NCI-H1048 (cell line): ENCODE measurements at places on chromosomes 1 and 21.

DNA sequence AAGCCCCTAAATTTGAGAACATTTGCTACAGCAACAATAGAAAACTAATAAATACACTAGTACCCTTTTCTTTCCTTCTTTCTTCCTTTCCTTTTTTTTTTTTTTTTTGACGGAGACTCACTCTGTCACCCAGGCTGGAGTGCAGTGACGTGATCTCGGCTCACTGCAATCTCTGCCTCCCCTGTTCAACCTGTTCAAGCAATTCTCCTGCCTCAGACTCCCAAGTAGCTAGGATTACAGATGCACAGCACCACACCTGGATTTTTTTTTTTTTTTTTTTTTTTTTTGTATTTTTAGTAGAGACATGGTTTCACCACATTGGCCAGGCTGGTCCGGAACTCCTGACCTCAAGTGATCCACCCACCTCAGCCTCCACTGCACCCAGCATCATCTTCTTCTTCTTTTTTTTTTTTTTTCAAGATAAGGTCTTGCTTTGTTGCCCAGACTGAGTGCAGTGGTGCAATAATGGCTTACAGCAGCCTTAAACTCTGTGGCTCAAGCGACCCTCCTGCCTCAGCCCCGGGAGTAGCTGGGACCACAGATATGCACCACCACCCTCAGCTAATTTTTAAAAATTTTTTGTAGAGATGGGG lies 19.6 kb upstream of the CBR3 start:
- no peak for DNase-seq

DNA sequence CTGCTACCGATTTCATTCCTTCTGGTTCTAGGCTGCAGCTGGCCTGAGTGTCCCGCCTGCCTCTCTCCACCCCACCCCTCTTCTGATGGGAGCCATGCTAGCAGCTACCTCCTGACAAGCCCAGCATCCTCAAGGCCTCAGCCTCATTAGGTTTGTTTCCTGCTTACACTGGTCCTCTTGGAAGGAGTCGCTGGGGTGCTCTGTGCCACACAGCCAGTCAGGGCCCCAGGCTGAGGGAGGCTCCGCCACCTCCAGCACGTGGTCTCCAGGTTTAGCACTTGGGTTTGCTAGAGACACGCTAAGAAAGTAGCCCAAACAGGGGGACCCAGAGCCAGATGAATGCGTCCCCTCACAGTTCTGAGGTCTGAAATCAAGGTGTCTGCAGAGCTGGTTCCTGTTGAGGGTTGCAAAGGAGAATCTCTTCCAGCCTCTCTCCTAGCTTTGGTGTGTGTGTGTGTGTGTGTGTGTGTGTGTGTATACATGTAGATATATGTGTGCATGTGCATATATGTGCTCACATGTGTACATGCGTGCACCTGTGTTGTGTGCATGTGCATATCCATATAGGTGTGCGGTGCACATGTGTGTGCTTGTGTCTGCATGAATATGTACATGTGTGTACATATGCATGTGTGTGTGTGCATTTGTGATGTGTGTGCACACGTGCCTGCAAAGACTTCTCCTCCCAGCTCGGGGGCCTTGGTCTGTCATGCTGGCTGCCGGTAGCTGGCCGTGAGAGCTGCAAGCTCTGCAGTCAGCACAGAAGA lies 301.1 kb upstream of the AJAP1 start:
- no peak for DNase-seq

GRCh38 chr1:78054559-78054958 lies 8.8 kb downstream of the GIPC2 start:
- no peak for DNase-seq

DNA sequence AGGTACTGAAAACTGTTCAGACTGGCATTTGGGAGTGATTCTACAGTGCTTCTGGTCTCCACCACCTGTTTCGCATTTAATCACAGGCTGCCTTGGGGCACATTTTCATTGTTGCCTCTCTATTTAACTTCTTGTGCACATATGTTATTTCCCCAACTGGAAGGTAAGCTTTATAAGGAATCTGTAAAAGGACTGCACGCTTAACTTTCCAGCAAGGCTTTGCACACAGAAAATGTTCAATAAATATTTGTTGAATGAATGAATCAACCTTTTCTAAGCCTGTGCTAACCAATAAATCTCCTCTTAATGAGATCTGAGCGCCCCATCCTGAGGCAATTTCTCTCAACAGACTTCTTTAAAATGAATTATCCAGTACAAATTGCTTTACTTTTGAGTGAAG lies 84.3 kb upstream of the ARHGAP29 start:
- DNase-seq: no peak

DNA sequence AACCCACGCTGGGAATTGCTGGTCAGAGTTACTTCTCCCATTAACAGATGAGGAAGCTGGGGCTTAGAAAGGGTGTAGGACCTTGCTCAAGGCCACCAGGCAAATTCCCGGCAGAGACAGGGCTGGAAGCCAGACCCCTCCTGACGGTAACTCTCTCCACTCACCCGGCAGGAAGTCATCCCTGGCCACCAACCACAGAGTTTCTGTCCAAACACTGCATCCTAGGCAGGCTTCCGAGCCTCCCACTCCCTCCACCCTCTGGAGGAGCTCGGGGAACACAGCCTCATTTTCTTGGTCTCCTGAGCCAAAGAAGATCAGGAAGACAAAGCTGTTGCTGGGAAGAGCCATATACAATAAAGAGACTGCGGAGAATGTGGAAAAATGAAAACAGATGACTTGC lies 25.0 kb upstream of the ZNF436 start:
- no peak for DNase-seq

GRCh38 chr1:25768999-25769398 lies 31.0 kb upstream of the SELENON start:
- no peak for DNase-seq

DNA sequence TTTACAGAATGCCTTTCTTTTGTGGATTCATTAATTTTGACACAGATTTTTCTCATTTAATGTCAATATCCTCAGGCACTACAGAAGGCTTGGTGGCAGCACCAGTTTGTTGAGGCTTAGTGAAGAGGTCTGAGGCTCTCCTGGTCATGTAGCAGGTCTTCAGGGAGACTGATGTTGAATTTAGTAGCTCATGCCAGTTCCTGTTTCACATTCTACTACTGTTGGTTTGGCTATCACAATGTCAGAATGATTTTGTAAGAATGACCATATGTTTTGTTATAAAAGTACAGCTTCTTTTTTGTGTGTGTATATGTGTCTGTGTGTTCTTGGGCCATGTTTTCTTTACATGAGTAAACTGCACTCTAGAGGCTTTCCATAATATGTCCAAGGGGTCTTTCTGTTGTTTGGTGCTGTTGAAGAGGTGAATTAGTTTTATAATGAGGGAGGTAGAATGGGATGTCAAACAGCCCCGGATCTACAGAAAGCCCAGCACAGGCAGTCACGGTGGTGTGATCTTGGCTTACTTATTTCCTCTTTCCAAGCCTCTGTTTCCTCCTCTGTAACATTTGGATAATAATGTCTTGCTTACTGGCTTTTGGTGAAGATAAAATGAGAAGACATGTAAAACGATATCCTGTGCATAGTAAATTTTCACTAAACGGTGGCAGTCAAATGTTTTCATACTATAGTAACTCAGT lies 32.0 kb downstream of the C1orf21 start:
- no peak for DNase-seq

DNA sequence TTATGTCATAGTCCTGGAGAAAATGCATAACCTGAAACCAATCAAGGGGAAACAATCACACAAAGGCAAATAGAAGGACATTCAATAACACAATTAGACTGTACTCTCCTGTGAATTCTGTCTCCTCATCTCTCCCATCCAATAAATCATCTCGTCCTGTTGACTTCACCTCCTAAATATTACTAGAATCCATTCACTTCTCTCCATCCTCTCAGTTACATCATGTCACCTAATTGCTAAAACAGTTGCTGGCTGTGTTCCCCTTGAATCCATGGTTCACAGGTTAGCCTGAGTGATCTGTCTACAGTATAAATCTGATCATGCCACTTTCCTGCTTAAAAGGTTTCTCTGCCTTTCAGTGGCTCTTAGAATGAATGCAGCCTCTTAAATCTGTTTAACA lies 220.2 kb downstream of the TGFB2 start:
- DNase-seq: no peak

DNA sequence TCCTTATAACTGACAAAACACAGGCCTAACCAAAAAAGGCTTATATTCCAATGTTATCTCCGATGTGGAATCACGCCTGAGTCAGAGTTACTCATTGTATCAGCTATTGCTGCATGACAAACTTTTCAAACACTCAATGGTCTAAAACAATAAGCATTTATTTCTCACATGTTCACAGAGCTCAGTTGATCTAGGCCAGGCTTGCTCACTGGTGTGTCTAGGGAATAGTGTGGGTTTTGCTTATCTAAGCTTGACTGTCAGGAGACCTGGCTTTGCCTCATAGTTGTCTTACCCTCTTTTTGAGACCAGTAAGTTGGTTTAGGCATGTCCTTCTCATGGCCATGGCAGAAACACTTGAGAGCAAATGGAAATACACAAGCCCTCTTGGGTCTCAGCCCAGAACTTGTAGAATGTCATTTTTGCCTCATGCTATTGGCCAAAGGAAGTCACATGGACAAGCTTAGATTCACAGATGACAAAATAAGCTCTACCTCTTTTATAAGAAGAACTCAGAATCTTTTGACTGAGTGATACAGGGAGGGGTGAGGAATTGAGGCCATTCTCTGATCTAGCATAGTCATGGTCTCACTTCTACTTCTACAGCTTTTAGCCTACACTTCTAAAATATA lies 130.8 kb downstream of the HMCN1 start:
- DNase-seq: no peak

GRCh38 chr1:25809283-25809926 lies 9.4 kb downstream of the SELENON start:
- no peak for DNase-seq

DNA sequence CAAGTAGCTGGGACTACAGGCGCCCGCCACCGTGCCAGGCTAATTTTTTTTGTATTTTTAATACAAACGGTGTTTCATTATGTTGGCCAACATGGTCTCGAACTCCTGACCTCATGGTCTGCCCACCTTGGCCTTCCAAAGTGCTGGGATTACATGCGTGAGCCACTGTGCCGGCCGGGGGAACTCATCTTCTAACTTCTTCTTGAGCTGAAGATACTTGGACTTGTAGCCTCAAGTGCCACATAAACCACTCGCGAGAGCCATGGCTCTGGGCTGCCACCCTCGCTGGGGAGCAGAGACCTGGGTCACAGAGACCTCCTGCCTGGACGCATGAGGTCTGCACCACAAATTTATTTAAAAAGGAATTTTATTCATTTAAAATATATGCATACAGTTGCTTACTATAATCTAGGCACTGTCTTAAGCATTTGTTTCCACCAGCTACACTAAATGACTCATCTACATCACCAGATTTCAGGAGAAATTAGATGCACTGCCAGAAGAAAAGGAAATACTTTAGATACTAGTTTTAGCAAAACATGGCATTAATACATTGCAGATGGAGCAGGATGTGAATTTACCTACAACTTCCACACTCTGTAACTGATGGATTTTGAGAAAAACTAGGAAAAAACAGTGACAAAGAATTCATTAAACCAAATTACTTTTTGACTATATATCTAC lies 29.9 kb upstream of the PUM1 start:
- no peak for DNase-seq

GRCh38 chr1:207882692-207883091 lies 28.2 kb downstream of the CD34 start:
- no peak for DNase-seq

- no peak for DNase-seq
Observed at GRCh38 chr1:172875892-172876291, 174.8 kb downstream of the TNFSF18 start.

GRCh38 chr1:9900142-9901043 lies 9.7 kb downstream of the CTNNBIP1 start:
- DNase-seq: no peak

DNA sequence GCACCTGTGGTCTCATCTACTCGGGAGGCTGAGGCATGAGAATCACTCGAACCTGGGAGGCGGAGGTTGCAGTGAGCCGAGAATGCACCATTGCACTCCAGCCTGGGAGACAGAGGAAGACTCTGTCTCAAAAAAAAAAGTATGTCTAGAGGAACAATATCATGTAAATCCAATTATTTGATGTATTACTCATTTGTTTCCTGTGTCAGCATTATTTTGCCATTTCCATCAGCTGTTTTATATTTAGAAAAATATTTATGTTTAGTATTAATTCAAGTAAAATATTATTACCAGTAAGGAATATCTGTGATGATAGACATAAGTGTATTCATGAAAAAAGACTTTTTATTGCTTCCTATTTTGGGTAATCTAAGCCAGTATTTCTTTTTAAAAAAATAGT lies 13.0 kb downstream of the TDRKH start:
- no peak for DNase-seq

- DNase-seq: no peak
Observed at GRCh38 chr1:28792644-28793121, 19.3 kb upstream of the OPRD1 start.

DNA sequence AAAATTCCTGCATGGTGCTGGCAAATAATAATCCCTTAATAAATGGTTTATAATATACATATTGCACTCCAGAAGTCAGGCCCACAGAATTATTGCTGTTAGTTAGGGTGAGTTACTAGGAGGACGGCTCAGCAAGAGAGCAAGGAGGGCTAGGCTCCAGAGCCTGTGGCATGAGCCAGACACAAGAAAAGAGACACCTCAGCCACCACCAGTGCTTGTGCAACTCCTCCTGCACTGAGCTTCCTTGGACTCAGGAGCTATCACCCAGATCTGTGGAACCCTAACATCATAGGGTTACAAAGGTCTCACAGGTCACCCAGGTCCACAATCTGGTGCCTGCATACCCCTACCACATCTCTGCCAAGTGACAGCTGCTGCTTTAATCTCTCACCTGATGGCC lies 12.8 kb upstream of the LRRC8D start:
- DNase-seq: no peak

GRCh38 chr21:35005077-35005476 lies 44.0 kb downstream of the RUNX1 start:
- no peak for DNase-seq

DNA sequence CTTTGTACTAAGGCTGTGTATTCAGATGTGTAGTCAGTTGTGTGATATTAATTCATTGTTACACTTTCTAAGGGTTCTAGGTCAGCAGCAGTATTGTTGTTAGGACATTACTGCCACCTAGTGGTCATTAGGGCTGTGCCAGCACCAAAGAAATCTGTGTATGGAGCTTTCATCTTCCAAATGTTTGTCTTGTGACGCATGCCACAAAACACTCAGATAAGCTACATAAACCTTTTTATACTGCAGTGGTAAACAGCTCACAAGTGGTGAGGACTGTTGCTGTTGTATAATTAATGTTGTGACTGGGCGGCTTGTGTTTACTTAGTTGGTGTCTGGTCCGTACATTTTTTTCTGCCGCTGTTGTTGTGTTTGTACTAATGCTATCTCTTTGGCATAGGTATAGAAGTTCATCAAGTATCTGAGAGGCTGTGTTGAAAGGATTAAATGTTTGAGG lies 51.7 kb downstream of the S1PR1 start:
- peak; percentile 51 for DNase-seq

DNA sequence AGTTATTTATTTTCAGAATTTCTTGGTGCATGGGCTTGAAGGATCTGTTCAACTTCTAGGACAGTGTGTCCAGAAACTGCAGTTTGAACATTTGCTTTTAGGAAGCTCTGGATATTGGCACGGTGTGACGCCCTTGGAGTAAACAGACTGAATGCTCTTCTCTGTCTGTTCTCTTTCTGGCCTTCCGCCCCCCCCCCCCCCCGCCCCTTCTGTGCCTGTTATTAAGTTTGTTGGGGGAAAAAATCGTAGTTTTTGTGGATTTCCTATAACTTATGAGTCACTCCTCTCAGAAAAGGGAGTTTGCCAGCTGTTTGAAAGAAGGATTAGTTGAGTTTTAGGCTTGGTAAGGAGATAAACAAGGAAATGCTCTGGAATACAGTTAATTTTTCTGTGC lies 1.2 kb downstream of the KCTD3 start:
- DNase-seq: no peak
